Stimulated activated CD8-positive, alpha-beta memory T cell treated with anti-CD3 and anti-CD28 coated beads, Interleukin-7, amount 100 ng/mL, for 4 hours (primary cell): ENCODE measurements at places on chromosomes 13 and 19.

DNA sequence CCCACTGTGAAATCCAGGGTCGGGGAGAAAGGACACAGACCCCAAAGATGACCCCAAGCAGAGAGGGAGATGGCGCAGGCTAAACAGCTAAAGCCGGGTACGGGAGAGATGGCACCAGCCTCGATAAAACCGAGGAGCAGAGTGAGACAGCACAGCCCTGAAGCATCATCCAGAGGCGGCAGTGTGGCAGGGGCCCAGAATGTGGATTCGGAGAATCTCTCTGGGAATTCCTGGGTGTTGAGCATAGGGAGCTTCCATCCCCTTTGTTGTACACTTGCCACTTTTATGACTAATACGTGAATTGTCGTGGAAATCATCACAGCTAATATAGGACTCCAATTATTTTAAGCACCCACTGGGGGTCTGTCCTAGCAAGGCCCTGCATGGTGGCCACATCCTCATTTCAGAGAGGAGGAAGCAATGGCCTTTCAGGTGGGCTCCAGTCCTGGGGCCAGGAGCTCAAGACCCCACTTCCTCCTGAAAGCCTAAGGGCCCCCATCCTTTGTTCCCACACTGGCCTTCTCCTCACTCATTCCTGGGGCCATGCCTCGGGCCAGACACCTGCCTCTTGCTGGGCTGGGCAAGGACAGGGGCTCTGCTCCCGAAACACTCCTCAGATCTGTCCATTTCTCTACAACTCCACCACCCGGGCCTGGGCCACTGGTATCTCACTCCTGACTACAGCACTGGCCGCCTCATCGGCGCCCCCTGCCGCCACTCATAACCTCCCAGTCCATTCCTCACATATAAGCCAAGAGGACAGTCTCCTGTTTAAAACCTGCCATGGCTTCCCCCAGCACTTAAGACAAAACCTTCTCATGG is 29.3 kb upstream of the ATP1A3 start:
- DNase-seq: no peak

- DNase-seq: no peak
Measured at GRCh38 chr13:105928048-105928447, 607.4 kb downstream of the EFNB2 start.

DNA sequence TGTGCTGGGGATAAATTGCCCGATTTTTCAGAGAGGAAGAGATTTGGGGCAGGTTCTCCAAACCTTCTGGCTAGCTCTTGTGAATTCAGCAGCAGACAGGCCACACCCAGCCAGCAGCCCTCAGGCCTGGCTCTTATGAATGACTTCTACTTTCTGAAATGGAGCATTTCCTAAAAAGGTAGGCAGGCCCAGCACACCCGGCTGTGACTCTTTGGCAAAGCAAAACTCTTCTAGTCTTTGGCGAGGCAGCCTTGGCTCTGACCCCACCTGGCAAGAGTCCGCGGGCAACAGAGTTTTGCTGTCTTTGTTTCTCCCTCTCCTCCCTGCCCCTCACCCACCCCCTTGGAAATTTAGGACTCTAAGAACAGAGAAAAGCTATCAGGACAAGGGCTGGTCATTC is 221.2 kb downstream of the ZNF536 start:
- DNase-seq: no peak

- DNase-seq: no peak
Measured at GRCh38 chr13:26967119-26968038, 204.2 kb downstream of the USP12 start.

DNA sequence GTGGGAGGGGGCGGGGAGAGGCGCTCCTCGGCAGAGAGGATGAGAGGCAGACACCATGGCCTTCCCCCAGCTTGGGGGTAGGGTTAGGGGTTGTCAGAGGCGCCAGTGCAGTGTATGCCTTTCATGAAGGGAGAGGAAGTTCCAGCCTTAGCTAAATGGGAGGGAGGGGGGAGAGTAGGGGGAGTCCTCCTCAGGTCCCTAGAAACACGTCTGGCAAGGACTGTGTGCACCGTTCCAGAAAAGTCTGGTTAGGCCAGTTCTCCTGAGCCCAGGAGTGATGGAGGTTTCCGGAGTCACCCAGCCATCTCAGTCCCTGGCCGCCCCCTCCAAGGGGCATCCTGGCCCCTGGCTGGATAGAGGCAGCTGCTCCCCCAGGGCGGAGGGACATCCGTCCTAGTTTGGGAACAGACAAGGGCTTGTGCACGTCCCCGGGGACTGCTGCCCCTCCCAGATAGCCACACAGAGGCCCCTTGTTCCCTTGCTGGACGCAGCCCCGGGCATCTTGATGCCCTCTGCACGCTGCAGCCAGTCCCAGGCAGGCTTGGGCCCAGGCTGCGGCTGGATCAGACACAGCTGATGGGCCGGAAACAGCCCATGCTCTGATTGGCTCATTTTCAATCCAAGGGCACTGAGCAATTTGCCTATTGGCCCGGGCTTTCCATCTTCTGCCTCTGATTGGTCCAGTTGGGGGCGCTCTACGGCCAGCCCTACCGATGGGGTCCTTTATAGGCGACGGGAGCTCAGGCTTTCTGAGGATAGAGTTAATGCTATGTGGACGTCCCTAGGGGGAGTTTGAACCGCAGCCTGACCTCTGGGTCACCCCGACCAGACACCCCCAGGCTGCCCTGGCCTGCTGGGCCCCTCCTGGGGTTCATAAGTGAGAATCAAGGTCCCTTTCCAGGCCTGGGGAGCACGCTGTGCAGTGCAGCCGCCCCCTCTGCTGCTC is 3.8 kb downstream of the S1PR2 start:
- no peak for DNase-seq
